Kidney epithelial cell (primary cell): ENCODE measurements at places on chromosomes 5 and 9.
A peak's percentile ranks its signal among the peaks of the same experiment; 100 is the strongest.

DNA sequence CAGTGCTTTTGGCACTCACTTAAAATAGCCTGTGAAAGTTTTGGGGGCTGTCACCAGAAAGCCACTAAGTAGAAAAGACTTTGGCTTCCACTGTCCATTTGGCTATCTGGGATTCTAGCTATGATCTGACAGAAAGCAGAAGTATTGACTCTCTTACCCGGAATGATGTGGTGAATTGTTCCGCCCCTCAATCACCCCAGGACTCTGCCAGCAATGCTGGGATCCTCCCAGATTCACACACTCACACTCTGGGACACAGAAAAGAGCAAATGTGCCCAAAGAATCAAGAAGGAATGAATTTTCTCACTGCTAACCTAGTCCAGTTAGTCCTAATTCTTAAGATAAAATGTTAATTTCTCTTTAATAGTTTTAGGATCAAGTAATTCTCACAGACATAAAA, 576.9 kb downstream of the BNC2 start:
- no peak for DNase-seq

DNA sequence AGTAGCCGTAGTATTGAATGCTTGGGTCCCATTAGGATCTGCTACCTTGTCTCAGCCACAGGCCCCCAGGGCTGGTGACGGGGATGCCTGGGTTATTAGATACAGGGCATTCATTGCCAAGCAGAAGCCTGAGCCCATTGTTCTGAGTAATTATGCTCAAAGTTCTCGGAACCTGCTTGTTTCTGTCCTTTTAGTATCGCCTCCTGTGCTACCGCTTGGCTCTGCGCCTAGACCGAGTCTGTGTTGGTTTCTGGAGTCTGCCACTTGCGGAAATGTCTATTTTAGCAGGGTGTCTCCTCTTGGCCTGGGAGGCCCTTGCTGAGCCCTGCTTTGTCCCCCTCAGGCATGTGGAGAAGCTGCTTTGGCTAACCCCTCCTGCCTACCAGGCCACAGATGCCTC, 506.1 kb downstream of the BNC2 start:
- DNase-seq: no peak

DNA sequence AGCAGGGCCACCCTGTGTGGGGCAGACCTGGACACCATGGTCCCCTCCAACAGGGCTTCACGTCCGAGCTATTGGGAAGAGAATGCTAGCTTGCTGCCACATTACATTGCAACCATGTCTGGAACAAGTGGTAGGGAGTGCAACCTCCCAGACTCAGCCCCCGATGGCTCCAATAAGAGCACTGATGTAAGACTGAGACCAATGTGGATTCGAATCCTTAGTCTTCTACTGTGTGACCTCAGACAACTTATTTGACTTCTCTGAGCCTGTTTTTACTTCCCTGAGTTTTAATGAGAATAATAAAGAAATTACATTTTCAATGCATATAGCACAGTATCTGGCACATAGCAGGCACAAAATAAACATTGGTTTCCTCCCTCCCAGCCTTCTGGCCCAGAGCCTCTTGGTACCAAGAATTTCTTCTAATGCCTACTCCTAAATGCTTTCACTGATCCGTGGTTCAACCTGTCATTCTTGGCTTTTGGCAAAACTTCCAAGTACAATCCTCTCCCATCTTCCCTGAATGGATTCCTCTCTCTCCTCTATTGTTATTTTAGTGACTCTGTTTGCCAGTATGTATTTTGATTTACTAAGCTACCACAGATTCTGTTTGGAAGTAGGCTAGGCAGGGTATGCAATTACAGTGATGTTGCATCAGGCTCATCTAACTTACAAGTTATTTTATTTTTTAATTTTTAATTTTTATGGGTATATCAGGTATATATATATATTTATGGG, 34.6 kb upstream of the COL15A1 start:
- peak; percentile 35 for DNase-seq

- DNase-seq: no peak
Measured at GRCh38 chr9:100890321-100890720, 138.2 kb upstream of the PLPPR1 start.

DNA sequence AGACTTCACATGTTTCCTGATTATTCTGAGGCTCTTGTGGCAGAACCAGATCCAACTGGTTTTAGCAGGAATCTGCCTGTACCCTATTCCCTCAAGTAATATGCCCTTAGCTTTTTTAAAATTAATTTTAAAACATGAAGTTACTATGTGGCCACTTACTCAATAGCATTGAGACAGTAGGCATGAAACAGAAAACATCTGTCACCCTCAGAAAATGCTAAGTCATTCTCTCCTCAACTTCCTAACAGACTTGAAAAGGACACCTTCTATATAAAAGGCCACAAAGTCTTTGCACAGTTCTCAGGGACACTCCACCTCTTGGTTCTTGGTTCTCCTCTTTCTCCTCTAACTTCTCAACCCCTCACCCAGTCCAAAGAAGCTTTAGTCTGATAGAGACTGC, 277.8 kb downstream of the RAB3C start:
- DNase-seq: no peak

- DNase-seq: no peak
Measured at GRCh38 chr9:13962006-13962405, 351.9 kb downstream of the NFIB start.
